ENCODE measurements at places on chromosomes 16 and 17.

- DNase-seq, result no peak
Measured at GRCh38 chr17:61669522-61669921, 78.5 kb upstream of the NACA2 start.

DNA sequence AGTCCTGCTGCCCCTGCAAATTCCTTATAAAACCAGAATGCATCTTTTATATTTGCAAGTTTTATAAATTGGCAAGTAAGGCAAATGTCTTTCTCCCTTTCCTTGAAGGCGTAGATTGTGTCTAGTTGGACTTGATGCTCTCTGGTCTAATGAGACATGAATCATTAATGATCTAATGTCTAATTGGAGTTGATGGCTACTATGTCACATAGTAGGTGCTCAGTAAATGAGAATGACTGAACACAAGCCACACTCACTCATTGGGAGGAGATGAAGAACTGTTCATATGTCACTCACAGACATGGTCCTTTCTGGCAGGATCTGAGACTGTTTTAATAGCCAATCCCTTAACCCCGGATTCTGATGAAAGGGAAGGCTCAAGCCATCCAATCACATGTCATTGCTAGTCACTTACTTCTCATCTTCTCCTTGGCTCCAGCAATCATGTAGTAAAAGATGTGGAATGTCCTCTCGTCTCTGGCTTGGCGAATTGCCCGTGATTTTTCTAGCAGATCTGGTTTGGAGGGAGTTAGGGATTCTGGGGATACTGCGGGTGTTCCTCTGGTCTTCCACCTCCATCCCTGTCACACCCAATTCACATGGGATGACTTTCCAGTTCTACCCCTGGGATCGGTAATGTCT is 81.0 kb downstream of the MYH11 start:
- DNase-seq, result peak; percentile 4

DNA sequence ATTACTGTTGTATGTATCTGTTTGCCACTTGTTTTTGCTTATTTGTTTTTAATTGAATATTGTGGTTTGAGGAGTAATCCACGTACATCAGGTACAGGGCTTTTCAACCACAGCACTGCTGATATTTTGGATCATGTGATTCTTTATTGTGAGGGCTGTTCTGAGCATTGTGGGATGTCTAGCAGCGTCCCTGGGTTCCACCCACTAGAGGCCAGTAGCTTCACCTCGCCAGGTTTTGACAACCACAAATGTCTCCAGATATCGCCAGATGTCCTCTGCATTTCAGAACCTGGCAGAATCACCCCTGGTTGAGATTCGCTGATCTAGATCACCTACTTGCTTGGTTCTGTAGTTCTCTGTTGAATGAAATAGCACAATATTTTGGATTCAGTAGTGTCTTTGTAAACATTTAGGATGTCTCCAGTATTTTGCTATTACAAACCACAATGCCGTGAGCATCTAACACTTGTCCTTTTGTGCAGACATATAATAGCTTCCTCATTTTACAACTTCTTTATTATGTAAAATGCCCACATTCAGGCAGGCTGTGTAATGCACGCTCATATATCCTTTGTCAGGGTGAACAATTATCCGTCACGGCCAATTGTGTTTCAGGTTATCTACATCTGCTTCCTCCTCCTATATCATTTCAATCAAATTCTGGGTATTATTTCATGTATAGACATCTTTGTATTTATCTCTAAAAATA is 380.3 kb downstream of the SNX29 start:
- no peak for DNase-seq

DNA sequence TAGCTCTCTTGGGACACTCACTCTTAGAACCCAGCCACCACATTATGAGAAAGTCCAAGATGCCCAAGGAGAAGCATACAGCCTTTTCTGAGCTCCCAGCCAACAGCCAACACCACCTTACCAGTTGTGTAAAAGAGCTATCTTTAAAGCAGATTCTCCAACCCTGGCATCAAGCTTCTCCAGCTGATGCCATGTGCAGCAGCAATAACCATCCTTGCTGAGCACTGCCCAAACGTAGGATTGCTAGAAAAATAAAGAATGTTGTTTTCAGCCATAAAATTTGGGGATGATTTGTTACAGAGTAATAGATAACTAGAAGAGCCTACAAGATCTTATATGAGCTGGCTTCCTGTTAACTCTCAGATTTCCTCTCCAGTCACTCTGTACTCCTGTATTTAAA is 443.7 kb upstream of the DYNLRB2 start:
- no peak for DNase-seq

- no peak for DNase-seq
Measured at GRCh38 chr17:60371818-60372510, 20.0 kb downstream of the USP32 start.

DNA sequence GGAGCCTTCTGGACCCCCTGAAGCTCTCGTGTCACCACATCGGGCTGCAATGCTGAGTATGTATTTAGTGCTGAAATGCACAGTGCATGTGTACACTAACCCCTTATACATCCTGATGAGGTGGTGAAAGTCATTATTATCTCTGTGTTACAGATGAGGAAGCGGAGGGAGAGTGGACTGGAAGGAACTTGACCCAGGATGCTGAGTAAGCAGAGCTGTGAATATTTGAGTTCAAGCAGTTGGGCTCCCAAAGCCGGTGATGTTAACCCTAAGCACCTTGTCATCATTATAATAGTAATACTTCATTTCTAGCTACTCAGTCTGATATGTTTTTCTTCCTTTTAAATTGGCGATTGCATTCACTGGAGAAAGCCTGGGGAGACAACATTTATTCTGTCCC is 25.9 kb upstream of the NKD1 start:
- DNase-seq, result no peak

- DNase-seq, result no peak
Measured at GRCh38 chr16:17412791-17413190, 58.0 kb downstream of the XYLT1 start.

- no peak for DNase-seq
Measured at GRCh38 chr16:5575121-5575520, 477.5 kb upstream of the EEF2KMT start.

- no peak for DNase-seq
Measured at GRCh38 chr16:85370881-85371651, 242.1 kb upstream of the GSE1 start.

DNA sequence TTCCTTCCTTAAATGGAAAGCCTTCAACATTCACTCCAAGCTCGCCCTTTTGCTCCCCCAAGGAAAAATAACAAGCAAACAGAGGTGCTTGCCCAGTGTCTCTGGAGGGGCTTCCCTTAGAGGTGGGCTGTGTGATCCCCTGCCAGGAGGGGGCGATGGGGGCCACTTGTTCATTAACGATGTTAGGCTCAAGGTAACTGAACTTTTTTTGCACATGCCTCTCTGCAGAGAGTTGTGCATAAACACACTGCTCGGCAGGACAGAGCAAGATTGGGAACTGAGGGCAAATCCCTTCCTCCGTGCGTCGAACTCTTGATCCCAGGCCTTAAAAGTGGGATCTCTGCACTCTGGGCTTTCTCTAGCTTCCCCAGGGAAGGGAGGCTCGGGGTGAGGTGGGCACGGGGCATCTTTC is 15.5 kb upstream of the NAGLU start:
- peak; percentile 39 for DNase-seq

GRCh38 chr17:81667754-81668153 is 1.2 kb downstream of the CCDC137 start:
- DNase-seq, result no peak

- no peak for DNase-seq
Measured at GRCh38 chr17:67982034-67982640, 14.1 kb downstream of the C17orf58 start.

DNA sequence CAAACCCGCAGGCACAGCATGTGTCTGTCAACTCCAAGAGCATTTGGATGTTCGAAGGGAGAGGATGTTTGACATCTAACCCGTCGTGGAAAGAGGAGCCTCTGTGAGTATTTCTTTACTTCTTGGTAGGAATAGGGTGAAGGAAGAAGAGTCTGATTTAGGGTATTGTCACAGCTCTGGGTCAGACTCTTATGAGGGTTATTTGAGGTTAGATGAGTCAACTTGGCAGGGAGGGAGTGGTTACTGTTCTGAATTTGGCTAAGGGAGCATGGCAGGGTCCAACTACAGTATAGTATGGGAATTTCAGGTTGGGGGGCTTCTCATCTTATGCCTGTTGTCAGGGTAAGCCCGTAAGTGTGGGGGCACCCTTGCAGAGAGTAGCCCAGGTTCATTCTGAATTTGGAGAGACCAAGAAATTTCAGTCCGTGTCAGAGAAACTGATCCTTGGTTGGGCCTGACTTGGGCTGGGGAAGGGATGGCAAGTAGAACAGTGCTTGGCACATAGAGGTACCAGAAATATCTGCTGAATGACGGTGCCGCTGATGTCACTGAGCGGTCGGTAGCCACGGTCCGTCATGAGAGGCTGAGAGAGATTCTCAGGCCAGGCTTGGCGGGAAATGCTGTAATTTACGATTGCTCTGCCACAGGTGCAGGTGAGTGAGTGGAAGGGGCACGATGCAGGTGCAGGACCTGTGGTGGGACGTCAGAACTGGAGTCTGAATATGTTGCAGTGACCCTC is 43.2 kb downstream of the MYH3 start:
- DNase-seq, result no peak

GRCh38 chr17:63364944-63365343 is 81.2 kb downstream of the CYB561 start:
- no peak for DNase-seq

GRCh38 chr16:28549301-28549899 is 4.3 kb upstream of the SGF29 start:
- peak; percentile 14 for DNase-seq
